ENCODE measurements at places on chromosomes 4 and X. TPM values are rescaled to one million over a fixed set of nuclear protein-coding genes. Genes with fewer than 3 reads are reported as not detected.

GRCh38 chr4:47749858-47750257, 88.0 kb downstream of the CORIN start:
- no peak overlapping the region for H3K27ac ChIP-seq
- no peak overlapping the region for H3K4me3 ChIP-seq
- H3K27me3 ChIP-seq = no peaks in the 10 kb centered on the region
- DNase-seq = no peak

DNA sequence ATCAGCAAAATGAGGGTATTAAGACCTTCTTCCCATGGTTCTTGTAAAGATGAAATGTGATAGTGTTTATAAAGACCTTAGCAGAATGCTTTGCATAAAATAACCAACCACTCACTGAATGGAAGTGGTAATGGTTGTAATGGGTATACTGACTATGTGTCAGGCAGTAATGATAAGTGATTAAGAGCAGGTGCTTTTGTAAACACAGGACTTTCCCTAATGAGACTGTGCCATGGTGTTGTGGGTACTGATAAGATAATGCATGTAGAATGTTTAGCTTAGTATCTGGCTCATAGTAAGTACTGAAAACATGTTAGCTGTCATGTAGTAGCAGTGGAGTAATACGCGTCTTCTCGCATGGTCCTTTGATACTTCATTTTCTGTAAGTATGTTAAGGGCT, 6.9 kb downstream of the LSM6 start:
- H3K4me3 ChIP-seq = no peak overlapping the region
- peaks cover 14% of the 10 kb centered on the region for H3K36me3 ChIP-seq
- no peak overlapping the region for H3K27ac ChIP-seq

Gene PLAC1
- total RNA-seq = not detected

Gene POU3F4
- not detected for total RNA-seq

Gene TMEM144
- total RNA-seq = 3.3 TPM

GRCh38 chr4:38930707-38931106, 63.1 kb downstream of the FAM114A1 start:
- no peak overlapping the region for H3K4me3 ChIP-seq
- no peaks in the 10 kb centered on the region for H3K27me3 ChIP-seq
- peak overlapping the region; percentile 13 for H3K27ac ChIP-seq
- H3K4me1 ChIP-seq = no peaks in the 10 kb centered on the region
- DNase-seq = no peak

DNA sequence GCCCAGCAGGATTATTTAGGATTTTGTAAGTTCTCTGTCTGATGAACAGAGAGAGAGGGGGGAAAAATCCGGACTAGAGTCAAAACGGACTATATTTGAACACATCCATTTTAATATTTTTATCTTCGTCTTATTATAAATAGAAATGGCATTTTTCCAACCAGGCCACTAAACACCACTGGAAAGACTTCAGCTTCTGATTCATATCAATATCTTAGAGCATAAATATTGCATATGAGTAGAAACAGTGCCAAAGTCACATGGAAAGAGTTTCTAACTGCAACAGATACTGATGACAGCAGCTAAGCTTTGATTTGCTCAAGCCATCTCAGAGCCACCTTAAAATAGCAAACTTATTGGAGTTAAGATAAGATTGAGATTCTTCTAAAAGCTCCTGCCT, 456 bp downstream of the PPARGC1A start:
- no peaks in the 10 kb centered on the region for H3K27me3 ChIP-seq
- no peaks in the 10 kb centered on the region for H3K36me3 ChIP-seq

Gene ADH6
- total RNA-seq = not detected

DNA sequence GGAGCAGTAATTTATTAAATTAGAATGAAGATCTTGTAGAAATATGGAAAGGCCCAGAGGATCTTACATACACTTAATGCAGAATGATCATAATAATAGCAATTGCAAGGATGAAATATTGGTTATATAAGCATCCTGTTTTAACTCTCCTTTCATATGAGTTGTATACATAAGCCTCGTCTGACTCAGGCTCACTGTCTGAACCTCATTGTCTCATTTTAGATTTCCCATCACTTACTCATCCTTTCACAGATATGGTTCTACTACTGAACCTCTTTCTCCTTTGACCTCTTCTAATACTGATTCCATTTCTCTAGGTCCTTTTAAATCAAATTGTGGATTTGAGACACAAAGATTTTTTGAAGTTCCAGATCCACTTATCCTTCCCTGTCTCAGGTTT, 277.3 kb upstream of the TRPC5 start:
- no peak for DNase-seq
- H3K27ac ChIP-seq = no peak overlapping the region
- no peaks in the 10 kb centered on the region for H3K4me1 ChIP-seq
- no peak overlapping the region for H3K4me3 ChIP-seq
- H3K27me3 ChIP-seq = no peaks in the 10 kb centered on the region
- no peaks in the 10 kb centered on the region for H3K36me3 ChIP-seq

Gene MAGEB2
- total RNA-seq = not detected

DNA sequence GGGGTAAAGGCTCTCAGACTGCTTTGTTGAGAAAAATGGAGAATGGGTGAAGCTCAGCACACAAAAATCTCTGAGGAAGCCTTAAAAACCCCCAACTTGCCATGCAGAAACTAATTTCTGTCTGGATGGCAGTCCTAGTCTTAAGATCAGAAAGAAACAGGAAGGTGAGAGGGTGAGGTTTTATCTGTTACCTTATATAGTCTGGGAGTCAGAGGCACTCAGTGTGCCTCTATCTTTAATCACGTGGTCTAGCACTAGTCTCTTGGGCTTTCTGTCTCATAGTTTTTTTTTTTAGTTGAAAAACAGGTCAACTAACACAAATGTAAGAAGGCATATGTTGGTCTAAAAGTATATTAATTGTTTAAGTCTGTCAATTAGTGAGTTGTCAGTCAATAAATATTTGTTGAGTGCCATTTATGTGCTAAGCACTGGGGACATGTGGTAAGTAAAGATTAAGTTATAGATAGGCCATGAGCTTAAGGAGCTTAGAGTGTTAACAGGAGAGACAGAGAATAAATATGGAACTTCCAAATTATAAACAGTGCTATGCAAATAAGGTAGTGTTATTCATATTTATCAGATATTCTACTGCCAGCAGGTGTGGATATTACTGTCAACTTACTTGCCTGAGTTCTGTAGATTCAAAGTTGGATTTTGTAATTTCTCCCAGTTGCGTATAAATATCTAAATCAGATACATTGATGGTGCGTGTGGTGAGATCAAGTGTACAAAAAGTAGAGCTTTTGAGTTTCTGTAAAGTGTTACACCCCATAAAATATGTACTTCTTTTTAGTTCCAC, 7.0 kb downstream of the CYBB start:
- no peaks in the 10 kb centered on the region for H3K4me1 ChIP-seq
- H3K27ac ChIP-seq = no peak overlapping the region
- H3K36me3 ChIP-seq = no peaks in the 10 kb centered on the region
- no peak overlapping the region for H3K4me3 ChIP-seq

Gene SNCA
- 12.9 TPM for total RNA-seq

Gene TEX11
- total RNA-seq = not detected
